ENCODE measurements at places on chromosomes 5 and 9.

DNA sequence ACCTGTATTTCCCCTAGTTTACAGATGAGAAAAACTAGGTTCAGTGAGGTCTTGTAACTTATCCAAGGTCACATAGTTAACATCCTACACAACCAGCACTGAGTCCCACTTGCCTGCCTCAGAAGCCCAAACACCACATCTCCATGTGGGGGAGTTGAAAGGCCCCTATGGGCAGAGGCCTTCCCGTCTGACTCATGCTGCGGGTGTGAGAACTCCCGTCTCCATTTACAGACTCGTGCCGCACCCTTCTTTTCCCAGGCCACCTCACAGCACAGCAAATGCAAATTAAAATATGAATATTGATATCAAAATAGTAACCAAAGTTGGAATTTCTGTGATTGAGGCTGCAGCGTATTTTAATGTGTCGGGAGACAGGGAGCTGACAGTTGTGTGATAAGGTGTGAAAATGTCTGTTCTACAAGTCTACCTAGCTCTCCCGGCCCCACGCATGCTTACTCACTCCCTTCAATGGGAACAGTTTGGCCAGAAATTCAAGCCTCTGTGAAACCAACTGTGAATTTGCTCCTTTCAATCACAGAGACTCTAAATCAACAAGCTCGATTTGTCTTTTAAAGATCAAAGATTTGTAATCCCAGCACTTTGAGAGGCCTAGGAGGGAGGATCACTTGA lies 90.1 kb downstream of the CRB2 start:
- DNase-seq: no peak

GRCh38 chr5:128973244-128973643 lies 8.0 kb downstream of the SLC27A6 start:
- no peak for DNase-seq

- DNase-seq: no peak
Measured at GRCh38 chr5:75651575-75652238, 40.5 kb downstream of the ANKDD1B start.

DNA sequence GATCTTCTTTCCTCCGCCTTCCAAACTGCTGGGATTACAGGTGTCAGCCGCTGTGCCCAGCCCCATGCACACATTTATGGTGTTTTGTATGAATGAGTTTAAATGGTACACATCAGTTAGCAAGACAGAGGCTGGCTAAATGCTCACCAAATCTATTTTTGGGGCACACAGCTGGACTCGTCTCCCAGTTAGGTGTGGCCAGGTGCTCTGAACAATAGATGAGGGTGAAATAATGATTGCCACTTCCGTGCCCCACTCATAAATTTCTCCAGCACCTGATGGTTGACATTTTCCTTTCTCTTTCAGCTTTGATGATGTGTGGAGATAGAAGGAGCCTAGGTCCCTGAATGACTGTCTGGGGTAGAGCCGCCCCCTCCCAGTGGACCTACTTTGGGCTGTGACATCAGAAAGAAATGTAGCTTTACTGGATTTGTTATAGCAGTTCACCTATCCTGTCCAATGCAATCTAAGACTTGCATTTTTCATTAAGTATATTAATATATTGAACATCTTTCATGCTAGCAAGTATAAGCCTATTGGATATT lies 8.6 kb upstream of the RAPGEF1 start:
- no peak for DNase-seq

DNA sequence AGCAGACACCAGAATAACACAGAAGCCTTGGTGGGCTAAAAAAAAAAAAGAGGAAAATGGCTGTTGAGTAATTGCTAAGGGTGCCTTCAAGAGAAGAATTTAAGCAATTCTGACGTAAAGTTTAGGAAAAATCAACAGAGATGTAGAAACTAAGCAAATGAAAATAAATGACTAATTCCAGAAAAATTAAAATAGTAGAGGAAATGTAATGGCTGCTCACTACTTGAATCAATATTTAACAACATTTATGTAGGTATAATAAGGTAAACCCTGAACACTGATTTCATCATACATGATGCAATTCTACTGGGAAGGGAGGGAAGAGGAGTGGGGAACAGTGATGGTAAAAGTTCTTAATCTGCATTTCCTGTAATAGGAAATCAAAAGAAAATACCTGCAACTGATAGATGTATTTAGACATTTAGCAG lies 41.4 kb downstream of the PUM3 start:
- DNase-seq: no peak

- no peak for DNase-seq
Measured at GRCh38 chr9:35108946-35109575, 6.1 kb upstream of the STOML2 start.

Measured in T-helper 1 cell (primary cell).